NCI-H82 (cell line): ENCODE measurements at places on chromosomes 6 and 20.

DNA sequence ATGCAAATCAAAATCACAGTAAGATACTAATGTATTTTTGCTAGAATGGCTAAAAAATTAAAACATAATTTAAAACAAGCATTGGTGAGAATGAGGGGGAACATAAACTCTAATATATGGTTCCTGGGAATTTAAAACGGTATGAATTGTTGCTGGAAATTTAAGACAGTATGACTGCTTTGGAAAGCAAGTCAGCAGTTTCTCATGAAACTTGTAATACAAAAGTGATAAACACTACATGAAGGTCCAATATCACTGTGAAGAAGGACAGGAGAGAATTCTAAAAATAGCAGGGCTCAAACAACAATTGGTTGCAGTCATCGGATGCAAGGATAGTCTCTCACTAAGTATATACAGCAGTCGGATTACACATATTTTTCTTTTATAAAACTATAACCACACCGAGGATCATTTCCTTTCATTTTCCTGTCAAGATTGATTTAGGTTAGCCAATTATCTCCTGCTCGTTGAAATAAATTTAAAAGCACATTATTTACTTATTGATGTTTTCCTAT lies 18.5 kb upstream of the PRSS16 start:
- DNase-seq, result no peak

GRCh38 chr6:153231048-153231646 lies 100.1 kb upstream of the RGS17 start:
- peak; percentile 78 for DNase-seq

DNA sequence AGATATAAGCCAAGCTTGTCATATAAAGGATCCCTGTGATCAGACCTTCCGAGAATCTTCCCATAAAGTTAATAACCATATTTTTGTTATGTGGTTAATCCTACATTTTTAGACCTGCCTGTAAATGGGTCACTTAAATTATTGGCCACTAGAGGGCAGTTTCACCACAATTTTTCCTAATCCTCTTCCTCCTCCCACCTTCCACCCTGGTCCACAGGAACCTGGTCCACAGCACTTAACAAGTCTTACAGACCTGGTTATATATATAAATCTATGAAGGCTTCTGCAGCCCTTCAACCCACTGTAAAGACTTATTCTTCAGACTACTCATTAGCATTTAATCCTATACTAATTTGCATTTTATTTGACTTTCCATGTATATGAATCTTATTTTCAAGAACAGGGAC lies 28.3 kb downstream of the MRS2 start:
- peak; percentile 77 for DNase-seq

- peak; percentile 60 for DNase-seq
These were observed 526 bp downstream of the SOD2 start for GRCh38 chr6:159692303-159693127.

- peak; percentile 27 for DNase-seq
These were observed 186.7 kb upstream of the ARID1B start for GRCh38 chr6:156590482-156590881.

GRCh38 chr6:6694825-6695624 lies 106.5 kb downstream of the LY86 start:
- no peak for DNase-seq

- DNase-seq, result no peak
These were observed 37.0 kb upstream of the XRN2 start for GRCh38 chr20:21266191-21266536.

DNA sequence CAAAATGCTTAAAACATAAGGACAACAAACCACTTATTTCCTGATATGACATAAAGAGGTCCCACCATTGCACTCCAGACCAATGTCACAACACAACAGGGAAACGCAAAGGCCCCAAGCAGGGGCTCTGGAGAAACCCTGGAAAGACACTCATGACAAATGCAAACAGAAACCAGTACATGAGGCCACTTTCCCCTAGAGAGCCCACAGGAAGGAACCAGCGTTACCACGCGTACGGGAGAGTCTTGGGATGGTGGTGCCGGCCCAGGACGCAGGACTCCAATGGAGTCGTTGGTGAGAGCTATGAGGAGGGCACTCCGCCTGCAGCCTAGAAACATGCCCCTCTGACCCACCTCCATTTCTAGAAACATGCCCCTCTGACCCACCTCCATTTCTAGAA lies 20.2 kb downstream of the GMEB2 start:
- no peak for DNase-seq

GRCh38 chr6:142700671-142701312 lies 244.2 kb downstream of the HIVEP2 start:
- no peak for DNase-seq

- peak; percentile 49 for DNase-seq
These were observed at the start of gene WFDC2 for GRCh38 chr20:45469336-45470261. TSS of gene WFDC2 (plus strand) at chr20:45469753. CDS start at chr20:45469782, 29 bp downstream.

GRCh38 chr6:127786109-127786508 lies 114.7 kb downstream of the THEMIS start:
- no peak for DNase-seq

GRCh38 chr6:167806061-167806700 lies 20.5 kb upstream of the AFDN start:
- DNase-seq, result no peak

- peak; percentile 41 for DNase-seq
These were observed 98.7 kb upstream of the LRFN2 start for GRCh38 chr6:40685862-40686261.

DNA sequence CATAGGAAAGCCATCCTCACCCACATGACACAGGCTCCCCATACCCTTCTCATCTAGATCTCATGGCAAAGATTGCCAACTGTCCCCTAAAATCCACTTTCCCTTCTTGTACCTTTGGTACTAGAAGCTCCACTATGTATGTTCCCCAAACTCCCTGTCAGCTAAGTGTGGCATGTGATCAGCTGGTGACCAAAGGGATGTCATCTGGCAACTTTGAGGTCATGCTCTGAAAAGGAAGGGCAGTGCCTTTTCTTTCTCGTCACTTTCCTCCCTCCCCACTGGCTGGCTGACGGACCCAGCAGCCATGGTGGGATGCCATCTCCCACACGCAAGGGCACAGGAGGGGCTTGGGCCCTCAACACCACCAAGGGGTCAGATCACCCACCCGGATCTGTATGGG lies 23.8 kb upstream of the TAF8 start:
- DNase-seq, result no peak

DNA sequence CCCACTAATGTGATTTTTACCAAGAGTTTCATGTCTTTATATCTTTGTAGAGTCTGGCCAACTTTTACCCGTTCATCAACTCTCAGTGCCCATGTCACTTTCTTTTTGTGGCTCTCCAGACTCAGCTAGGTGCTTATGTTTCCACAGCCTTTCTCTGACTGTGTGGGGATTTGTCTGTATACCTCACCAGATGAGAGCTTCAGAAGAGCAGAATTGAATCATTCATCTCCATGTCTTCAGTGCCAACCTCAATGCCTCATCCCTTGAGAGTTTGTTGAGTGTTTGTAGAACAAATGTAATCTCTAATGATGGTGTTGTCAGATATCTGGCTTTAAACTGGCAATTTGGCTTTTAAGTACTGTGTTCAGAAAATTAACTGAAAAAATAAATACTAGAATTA lies 16.8 kb upstream of the CCN2 start:
- DNase-seq, result no peak

DNA sequence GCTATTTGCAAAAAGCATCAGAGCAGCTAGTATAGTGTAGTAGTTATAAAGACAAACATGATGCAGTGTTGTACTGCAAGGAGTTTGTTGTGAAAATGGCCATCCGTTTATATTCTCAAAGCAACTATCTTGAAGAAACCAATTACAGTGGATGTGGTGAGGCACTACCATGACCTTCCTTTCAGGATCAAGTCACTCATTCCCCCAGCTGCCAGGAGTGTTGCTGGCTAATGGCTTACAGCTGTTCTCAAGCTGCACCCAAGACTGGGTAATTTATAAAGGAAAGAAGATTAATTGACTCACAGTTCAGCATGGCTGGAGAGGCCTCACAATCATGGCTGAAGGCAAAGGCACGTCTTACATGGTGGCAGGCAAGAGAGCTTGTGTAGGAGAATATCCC lies 29.0 kb downstream of the ADGRF4 start:
- peak; percentile 49 for DNase-seq

- no peak for DNase-seq
These were observed 17.5 kb downstream of the RIN2 start for GRCh38 chr20:19775353-19776253.

- DNase-seq, result no peak
These were observed 20.2 kb downstream of the APMAP start for GRCh38 chr20:24972341-24972740.

DNA sequence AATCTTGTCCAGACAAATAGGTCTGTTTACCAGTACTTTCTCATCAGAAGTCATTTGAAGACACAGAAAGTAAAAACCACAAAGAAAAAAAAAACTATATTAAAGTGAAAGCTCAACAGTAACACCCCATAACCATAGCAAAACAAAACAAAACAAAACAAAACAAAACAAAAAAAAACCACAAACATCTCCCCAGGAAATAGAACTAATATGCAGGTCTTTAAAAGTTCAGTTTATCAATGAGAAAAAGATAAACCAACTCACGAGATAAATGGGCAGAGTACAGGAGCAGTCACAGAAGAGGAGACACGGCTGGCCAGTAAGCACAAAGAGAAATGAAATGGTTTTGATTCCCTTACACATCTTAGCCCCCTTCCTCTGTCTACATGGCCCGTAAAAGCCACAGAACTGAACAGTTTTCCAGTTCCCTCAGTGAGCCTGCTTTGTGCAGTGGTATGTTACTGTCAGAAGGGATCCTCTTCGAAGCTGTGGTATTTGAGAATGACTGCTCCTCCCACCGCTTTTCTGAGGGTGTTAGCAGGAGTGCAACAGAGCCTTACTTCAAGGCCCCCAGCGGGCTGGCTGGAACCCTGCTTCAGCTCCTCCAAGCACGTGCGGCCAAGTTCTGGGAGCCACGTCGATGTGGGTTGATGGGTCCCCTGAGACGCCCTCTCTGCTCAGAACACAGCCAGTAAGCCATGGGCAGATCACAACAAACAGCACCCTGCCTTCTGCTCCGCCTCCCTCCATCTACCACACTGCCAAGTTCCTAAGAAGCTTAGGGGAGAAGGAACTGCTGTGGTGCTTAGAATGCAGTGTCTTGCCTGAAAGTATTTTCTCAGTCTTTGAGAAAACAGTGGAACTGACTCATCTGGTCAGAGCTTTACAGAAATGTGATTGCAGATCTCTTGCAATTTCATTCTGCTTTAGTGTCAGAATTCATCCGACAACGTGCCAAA lies 14.0 kb downstream of the UST start:
- peak; percentile 90 for DNase-seq

DNA sequence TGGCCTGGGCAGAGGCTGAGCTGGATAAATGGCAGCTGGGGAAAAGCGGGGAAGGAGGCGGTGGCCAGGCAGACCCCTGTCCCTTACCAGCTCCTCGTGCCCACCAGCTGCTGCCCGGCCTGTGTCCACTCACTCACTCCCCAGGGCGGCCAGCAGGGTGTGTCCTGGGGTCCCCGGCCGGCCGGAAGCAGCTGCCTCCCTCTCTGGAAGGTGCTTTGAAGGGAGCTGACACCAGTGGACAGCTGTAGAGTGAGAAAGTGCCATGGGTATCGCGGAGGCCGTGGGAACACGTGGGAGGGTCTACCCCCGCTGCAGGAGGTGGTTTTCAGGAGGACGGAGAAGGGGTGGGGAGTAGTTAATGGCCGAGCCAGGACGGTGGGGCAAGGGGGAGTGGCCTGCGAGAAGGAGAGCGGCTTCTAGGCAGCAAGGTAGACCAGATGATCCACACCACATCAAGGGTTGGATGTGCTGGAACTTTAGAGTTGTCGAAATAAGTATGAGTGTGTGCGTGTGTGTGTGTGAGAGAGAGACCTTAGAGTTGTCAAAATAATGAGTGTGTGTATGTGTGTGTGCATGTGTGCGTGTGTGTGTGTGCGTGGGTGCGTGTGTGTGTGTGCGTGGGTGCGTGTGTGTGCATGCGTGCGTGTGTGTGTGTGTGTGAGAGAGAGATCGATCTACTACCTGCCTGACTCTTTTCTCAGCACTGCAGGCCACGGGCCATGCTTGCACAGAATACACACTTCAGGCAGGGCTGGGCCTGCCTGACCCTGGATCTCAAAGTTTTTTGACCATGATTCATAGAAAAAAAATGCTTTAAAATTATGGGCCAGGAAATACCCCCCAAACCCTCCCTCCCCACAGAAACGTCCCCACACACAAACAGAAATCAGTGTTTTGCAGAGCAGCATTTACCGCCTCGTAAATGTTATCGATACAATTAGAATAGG lies 43.9 kb downstream of the CDH4 start:
- DNase-seq, result no peak

- DNase-seq, result no peak
These were observed 31.0 kb upstream of the VEGFA start for GRCh38 chr6:43738877-43739641.

DNA sequence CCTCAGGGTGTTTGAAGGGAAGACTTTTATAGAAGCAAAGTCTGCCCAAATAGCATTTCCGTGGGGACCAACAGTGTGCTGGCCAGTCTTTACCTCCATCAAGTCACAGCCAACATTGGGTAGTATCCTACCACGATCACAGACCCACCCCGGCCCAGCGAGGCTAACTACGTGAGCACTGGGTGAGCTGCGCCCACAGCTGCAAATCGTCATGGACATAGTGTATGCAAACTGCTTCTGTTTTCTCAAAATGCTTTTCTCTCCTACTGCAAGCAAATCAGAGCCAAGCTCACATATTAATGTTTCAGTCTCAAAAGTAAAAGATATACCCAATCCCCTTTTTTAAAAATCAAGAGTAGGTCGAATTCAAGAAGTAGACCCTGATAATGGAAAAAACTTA lies 592.8 kb upstream of the CDH4 start:
- no peak for DNase-seq

DNA sequence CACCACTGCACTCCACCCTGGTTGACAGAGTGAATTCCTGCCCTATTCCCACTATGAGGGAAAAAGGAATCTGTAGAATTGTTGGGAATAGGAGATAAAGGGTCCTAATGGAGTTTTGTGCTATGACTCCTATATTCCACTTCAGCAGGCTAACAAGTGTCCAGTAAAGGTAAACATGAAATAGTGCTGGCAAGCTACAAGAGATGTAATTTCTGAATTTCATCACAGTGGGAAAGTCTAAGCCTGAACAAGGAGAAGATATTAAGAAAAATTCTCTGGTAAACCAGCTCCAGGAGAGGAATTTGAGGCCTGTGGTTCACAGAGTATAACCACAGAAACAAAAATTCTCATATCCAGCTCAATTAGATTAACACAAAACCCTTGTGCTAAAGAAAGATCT lies 10.3 kb upstream of the C6orf58 start:
- DNase-seq, result no peak

DNA sequence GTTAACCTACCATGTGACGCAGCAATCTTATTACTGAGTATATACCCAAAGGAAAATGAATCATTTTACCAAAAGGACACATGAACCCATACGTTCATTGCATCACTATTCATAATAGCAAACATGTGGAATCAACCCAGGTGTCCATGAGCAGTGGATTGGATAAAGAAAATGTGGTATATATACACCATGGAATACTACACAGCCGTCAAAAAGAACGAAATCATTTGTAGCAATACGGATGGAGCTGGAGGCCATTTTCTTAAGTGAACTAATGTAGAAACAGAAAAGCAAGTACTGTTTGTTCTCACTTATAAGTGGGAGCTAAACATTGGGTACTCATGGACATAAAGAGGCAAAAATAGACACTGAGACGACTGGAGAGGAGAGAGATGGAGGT lies 44.2 kb downstream of the TBPL1 start:
- DNase-seq, result no peak
